Activated T-helper 17 cell treated with anti-CD3 and anti-CD28 coated beads, Interleukin-2, amount 50 U/mL, for 72 hours (primary cell): ENCODE measurements at places on chromosomes 5 and 9. TPM values are rescaled to one million over a fixed set of nuclear protein-coding genes. Genes with fewer than 3 reads are reported as not detected.

MOB3B gene
- 0.24 TPM for total RNA-seq

CD74 gene
- total RNA-seq, result 629 TPM

SH2D3C gene
- total RNA-seq, result 27.6 TPM

TMEM215 gene
- not detected for total RNA-seq

- no peak for ATAC-seq
Observed at GRCh38 chr9:100357501-100357900, 4.8 kb upstream of the TEX10 start.

GRCh38 chr5:158084292-158084691, 225.3 kb upstream of the CLINT1 start:
- no peak for ATAC-seq
